ENCODE measurements at places on chromosomes 6 and 20.

- DNase-seq, result no peak
These were observed 4.6 kb downstream of the SMIM29 start for GRCh38 chr6:34243901-34244884.

DNA sequence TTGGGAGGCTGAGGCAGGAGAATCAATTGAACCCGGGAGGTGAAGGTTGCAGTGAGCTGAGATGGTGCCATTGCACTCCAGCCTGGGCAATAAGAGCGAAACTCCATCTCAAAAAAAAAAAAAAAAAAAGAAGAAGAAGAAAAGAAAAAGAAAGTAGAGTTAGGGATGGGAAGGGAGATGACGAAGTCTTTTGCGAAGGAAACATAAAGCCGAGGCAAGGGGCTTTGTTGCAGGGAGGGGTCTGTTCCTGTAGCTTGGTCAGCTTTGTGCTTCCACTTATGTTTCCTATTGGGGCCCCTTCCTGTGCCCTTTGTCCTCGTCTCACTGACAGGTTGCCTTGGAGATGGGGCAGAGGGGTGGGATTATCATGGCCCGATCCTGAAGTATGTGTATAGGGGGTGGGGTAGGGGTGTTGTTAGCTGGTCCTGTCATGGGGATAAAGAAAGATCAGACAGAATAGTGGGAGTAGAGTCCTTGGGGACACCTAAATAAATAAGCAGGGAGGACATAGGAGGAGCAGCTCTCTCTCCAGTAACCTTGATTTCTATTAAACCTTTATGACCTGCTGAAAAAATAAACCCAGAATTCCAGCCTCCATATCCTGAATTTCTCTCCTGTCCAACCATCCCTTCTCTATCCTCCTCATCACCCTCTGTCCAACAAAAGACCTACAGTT, 1.1 kb upstream of the CLIC1 start:
- DNase-seq, result no peak

DNA sequence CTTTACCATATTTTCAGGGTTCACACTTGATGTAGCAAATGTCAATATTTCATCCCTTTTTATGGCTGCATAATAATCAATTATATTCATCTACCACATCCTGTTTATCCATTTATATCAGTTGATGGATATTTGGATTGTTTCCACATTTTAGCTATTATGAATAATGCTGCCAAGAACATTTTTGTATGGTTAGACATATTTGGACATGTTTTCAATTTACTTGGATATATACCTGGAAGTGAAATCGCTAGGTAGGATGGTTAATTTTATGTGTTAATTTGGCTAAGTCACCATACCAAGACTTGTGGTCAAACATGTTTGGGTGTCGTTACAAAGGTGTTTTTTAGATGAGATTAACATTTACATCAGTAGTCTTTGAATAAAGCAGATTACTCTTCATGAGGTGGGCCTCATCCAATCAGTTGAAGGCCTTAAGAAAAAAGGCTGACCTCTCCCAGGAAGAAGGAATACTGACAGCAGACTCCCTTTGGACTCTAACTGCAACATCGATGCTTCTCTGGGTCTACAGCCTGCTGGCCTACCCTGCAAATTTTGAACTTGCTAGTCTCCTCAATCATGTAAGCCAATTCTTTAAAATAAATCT, 196.5 kb downstream of the BACH2 start:
- no peak for DNase-seq

DNA sequence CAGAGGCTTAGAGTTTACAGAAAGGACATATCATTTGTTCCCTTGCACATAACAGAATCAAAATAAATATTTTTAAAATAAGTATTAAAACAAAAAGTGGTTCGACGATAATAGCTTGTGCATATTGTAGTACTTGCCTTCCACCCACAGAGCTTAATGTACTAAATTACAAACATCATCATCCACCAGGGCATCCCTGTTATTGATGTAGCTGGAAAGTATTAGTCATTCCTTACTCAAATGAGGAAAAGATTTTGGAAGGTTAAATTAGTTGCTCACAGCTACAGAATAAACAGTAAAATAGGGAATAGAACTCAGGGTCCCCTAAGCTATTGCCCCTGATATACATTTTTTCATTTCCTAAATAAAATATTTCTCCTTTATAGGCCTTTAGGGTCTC, 150.3 kb downstream of the PTPRK start:
- DNase-seq, result no peak

DNA sequence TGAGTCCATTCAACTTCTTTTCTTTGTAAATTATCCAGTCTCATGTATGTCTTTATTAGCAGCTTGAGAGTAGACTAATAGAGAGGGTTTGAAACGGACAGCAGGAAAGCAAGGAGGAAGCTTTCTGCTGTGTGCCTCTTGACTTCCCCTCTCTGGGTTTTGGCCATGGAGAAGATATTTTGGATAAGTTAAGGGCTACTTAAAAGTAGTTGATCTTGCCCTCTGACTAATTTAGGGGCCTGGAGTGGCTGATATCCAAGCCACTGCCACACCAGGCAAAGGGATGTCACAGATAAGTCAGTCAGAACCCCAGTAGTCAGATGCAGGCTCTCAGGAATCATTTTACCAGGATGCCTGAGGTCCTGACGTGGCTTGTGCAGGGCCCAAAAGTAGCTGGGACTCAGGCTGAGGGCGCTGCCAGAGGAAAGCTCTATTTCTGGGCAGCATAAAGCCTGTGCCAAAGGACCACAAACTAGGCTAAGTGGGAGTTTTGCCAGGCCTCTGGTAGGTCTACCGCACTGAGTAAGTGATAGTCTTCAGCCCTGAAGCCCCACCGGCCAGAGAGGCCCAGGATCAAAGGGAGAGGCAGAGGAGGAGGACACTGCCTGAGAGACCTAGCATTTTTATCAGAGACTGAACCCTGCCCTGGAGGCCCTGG, 41.6 kb upstream of the IYD start:
- no peak for DNase-seq

All from stimulated activated CD4-positive, alpha-beta T cell treated with anti-CD3 and anti-CD28 coated beads, Interleukin-15, amount 100 ng/mL, for 1 hour (primary cell).